ENCODE measurements at places on chromosomes 5 and 9. TPM values are rescaled to one million over a fixed set of nuclear protein-coding genes. Genes with fewer than 3 reads are reported as not detected.

DNA sequence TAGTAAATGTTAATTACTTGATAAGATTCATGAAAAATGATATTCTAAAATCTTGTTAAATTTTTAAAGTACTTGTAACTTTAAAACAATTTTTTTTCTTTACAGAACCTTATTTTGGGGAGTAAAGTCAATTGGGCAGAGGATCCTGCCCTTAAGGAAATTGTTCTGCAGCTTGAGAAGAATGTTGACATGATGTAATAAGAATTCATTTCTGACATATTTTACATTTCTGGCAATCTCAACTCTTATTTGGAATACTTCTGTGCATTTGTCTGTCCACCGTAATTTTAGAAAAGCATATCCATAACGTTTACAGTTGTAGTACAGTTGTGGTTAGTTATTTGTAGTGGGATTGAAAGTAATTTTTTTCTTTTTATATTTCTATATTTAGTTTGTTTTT lies 20.2 kb downstream of the CENPH start:
- no peaks in the 10 kb centered on the region for H3K36me3 ChIP-seq
- H3K27me3 ChIP-seq, result no peaks in the 10 kb centered on the region
- DNase-seq, result no peak
- no peaks in the 10 kb centered on the region for H3K4me1 ChIP-seq

DNA sequence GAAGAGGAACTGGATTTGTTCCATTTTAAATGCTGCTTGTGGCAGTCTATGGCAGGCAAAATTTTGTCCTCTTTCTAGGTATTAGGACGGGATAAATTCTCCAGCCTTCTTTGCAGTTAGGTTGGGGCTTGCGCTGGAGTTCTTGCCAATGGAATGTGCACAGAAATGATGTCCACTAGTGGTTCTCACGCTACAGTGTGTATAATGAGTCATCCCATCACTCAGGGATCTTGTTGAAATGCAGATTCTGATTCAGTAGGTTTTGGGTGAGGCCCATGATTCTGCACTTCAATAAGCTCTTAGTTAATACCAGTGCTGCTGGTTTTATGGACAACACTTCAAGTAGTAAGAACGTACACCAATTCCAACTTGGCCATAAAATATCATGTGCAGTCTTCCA lies 317.6 kb upstream of the KLF4 start:
- H3K4me3 ChIP-seq, result no peak overlapping the region
- no peaks in the 10 kb centered on the region for H3K4me1 ChIP-seq
- no peak overlapping the region for H3K27ac ChIP-seq
- no peaks in the 10 kb centered on the region for H3K27me3 ChIP-seq
- no peak for DNase-seq

DNA sequence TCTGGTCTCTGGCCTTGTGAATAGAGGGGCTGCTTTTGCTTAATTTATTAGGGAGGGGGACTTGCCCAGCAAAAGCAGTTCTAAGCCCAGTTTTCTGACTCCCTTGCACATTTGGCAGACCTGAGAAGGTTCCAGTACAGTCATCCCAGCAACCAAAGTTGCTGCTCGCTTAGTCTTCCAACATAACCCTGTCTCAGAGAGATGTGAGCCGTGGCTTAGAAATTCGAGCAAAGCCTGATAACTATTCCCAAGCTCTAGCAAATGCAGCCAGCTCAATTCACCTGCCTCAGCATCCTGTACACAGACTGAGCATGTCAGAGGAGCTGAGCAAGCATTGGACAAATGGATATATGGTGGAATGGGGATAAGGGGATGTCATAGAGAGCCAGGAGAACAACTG lies 401.9 kb downstream of the SPOCK1 start:
- H3K4me1 ChIP-seq, result peaks cover under 1% of the 10 kb centered on the region
- H3K27ac ChIP-seq, result no peak overlapping the region
- no peak for DNase-seq
- H3K36me3 ChIP-seq, result no peaks in the 10 kb centered on the region
- H3K4me3 ChIP-seq, result no peak overlapping the region

DNA sequence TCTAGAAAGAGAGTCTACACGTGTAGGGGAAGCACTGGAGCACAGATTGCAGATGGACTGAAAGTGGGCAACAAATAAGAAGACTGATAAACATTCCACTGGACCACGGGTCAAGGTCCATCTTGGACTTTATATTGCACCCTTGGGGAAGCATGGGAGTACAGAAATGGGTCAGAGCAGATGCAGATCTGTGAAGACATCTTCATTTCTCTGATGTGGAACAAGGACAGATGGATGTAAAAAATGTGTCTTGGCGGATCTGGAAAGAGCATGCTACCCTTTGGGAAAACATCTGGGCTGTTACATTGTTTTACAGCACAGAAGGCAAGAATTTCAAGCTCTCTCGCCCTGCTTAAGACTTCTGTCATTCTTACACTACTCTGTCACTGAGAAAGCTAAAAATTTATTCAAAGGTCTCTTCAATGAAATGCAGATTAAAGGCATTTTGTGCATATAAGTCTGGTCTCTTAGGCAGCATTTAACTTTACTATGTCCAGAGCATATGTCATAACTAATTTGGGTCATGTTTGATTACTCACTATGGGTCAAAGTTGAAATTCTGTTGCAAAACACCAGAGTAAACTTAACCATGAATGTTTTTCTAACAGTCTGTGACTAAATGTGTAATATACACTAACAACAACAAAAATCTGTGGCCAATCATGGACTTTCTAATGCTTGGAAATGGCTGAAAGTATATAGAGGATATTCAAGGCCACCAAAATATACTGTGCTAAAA lies 756.4 kb upstream of the DMAC1 start:
- H3K36me3 ChIP-seq, result no peaks in the 10 kb centered on the region
- H3K4me1 ChIP-seq, result peaks cover 7% of the 10 kb centered on the region
- H3K27ac ChIP-seq, result no peak overlapping the region
- H3K4me3 ChIP-seq, result no peak overlapping the region

GRCh38 chr9:10230512-10230911 lies 382.3 kb downstream of the PTPRD start:
- H3K36me3 ChIP-seq, result no peaks in the 10 kb centered on the region
- H3K4me3 ChIP-seq, result no peak overlapping the region
- H3K27me3 ChIP-seq, result no peaks in the 10 kb centered on the region
- DNase-seq, result no peak
- no peaks in the 10 kb centered on the region for H3K4me1 ChIP-seq

DNA sequence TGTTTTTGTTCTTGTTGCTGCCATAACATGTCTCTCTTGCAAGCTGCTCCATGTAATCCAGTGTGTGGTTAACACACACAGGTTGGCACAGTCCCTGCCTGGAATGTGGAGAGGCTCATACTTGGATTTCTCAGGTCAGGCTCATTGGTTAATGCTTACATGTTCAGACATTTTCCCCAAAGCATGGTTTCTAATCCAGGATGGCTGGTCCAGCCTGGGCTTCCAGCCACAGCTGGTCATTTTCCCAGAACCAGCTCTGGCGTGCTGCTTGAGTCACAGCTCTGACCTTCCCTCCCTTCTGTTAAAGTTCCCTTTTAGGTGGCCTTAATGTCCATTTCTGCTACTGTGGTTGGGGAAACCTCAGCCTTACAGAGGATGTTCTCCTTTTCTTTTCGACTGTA lies 294.3 kb downstream of the TAF11L14 start:
- no peaks in the 10 kb centered on the region for H3K36me3 ChIP-seq
- no peaks in the 10 kb centered on the region for H3K27me3 ChIP-seq
- DNase-seq, result no peak
- H3K4me3 ChIP-seq, result no peak overlapping the region

DNA sequence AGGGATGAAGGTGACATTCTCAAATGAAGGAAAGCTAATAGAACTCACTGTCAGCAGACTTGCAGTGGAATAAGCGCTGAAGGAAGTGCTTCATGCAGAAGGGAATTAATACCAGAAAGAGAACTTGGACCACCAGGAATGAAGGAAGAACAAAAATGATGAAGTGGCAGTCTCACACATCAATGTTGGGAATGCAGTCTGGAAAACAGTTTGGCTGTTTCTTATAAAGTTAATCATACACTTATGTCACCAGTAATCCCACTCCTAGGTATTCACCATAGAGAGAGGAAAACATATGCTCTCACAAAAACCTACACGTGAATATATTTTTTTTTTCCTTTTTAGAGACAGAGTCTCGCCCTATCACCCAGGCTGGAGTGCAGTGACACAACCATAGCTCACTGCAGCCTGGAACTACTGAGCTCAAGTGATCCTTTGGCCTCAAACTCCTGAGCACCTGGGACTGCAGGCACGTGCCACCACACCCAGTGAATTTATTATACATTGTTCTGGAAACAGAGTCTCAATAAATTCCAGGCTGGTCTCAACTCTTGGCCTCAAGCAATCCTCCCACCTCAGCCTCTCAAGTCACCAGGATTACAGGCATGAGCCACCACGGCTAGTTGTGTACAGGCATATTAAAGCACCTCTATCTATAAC lies 81.2 kb downstream of the ROR2 start:
- H3K27me3 ChIP-seq, result no peaks in the 10 kb centered on the region
- H3K4me3 ChIP-seq, result no peak overlapping the region

Gene IL31RA
- not detected for total RNA-seq

Gene KIF4B
- not detected for total RNA-seq

Gene S100Z
- total RNA-seq, result not detected

Gene CAMK4
- 11.8 TPM for total RNA-seq

Gene CCNH
- total RNA-seq, result 112 TPM

Gene SMIM3
- 46.7 TPM for total RNA-seq

Measured in vagina (tissue), 2 donors.